ENCODE measurements at places on chromosomes 5 and 9.

- no peak for DNase-seq
Measured at GRCh38 chr5:158054223-158055110, 195.5 kb upstream of the CLINT1 start.

DNA sequence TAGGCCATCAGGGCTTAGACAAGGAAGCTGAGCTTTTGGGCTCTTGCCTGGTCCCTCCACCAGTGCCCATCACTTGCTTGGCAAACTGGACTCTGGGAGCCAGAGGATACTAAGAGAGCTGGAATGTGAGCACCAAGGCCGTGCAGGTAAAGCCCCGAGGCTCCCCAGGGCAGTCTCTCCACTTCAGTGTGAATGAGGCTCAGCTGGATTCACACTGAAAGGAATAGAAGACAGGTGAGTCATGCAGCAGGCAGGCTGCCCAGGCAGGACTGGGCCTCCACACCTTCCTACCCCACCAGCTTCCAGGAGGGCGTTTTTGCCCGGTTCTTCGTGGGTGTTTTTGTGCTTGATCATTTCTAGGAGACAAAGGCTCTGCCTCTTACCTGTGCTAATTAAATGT is 7.3 kb upstream of the CTSV start:
- DNase-seq: no peak

- no peak for DNase-seq
Measured at GRCh38 chr9:135415586-135415985, 64.0 kb upstream of the PPP1R26 start.

GRCh38 chr5:61200582-61201155 is 38.4 kb upstream of the SMIM15 start:
- DNase-seq: no peak

- DNase-seq: no peak
Measured at GRCh38 chr5:158492136-158492535, 607.6 kb downstream of the EBF1 start.

DNA sequence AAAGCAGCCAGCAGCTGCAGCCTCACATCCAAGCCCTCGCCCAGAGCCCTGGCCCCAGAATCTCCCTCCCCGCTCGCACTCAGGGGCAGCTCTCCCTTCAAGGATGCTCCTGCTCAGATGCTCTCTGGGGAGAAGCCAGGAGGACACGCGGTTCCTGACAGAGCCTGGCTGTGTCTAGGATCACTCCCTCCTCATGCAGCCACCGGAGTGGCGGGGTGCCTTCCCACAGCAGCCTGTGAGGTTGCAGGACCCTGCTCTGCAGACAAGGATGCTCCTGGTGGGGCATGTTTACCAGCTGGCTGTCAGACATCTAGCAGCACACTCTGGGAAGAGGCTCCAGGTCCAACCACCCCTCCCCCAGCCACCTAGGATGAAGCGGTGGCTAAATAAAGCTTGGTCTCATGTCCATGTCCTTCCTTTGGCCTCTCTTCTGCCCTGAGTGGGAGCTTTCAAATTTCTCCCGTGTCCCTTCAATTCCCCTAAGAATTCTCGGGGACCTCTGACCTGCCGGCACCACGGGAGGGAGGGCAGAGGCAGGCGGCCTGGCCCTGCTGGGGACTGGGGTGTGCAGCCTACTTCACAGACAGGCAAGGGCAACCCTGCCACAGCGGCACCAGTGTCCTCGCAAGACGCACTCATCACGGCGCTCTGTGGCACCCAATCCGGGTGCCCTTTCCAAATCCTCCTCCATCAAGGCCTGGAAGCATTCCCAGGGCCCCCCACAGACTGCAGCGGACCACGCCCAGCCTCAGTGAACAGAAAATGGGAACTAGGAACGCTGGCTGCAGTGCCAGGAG is 88.3 kb upstream of the SARDH start:
- no peak for DNase-seq

- DNase-seq: no peak
Measured at GRCh38 chr9:121819428-121820231, 168.2 kb downstream of the DAB2IP start.

GRCh38 chr5:173499471-173500212 is 116.8 kb downstream of the BOD1 start:
- no peak for DNase-seq

DNA sequence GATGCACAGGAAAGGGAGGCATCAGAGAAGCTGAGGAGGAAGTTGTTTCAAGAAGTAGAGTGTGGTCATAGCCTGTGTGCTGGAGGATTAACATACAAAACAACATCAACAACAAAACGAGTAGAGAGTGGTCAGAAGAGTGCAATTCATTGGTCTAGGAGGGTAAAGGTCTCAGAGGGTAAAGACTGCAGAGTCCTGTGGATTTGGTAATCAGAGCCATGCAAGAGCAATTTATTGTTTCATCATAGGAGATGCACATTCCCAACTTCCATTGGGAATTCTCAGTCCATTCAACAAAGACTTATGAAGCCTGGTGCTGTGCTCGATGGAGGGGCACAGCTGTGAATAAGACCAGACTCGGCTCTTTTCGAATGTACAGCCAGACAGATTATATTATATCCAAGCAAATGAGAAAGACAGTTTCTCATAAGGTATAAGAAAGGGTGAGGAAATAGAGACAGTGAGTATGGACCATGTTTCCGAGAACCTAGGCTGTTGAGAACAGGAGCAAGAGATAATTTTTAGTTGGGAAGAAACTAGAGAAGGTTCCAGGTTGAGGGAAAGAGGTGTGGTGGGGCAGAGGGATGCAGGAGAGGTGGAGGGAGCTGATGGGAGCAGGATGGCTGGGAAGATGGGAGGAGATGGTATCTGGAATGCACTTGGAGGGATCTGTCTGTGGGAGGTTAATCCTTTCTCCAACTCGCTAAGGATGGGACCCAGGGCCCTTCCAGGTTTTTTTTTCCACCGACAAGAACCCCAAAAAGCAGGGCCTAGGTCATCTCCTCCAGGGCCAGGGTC is 7.9 kb upstream of the MYORG start:
- DNase-seq: no peak

DNA sequence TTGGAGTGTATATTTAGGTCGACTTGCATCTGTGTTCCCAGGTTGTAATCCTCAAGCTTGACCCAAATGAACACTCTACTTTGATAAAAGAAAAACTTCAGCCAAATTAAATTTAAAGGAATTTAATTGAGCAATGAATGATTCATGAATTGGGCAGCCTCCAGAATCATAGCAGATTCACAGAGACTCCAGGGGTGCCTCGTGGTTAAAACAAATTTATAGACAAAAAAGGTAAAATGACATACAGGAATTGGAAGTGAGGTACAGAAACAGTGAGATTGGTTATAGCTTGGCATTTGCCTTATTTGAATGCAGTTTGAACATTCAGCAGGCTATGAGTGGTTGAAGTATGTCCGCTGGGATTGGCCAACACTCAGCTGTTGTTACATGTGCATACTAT is 21.6 kb upstream of the SPATA31D4 start:
- no peak for DNase-seq

DNA sequence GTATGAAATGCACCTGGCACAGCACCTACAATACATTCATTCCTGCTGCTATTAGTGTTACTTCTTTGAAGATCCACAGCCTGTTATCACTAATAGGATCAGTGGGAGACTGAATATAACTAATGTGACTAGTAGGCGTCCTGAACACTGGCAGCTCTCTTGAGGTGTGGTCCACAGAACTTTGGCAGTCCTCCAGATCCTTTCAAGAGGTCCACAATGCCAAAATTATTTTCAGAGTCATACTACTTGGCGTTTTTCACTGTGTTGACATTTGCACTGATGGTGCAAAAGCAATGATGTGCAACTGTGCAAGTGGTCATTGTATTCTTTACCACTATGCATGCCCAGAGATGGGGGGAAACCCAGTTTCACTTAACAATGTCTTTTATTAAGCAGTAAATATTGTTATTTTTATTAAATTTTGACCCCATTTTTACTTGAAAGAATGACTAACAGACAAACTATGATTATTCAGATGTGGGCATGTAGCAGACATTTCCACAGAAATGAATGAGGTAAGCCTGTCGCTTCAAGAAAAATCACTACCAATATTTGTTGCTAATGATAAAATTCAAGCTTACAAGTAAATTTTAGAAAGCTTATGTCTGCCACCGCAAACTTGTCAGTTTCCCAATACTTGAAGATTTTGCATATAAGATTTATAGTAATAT is 48.9 kb downstream of the ADRB2 start:
- no peak for DNase-seq

GRCh38 chr5:138676556-138677193 is 76.5 kb upstream of the CTNNA1 start:
- no peak for DNase-seq

DNA sequence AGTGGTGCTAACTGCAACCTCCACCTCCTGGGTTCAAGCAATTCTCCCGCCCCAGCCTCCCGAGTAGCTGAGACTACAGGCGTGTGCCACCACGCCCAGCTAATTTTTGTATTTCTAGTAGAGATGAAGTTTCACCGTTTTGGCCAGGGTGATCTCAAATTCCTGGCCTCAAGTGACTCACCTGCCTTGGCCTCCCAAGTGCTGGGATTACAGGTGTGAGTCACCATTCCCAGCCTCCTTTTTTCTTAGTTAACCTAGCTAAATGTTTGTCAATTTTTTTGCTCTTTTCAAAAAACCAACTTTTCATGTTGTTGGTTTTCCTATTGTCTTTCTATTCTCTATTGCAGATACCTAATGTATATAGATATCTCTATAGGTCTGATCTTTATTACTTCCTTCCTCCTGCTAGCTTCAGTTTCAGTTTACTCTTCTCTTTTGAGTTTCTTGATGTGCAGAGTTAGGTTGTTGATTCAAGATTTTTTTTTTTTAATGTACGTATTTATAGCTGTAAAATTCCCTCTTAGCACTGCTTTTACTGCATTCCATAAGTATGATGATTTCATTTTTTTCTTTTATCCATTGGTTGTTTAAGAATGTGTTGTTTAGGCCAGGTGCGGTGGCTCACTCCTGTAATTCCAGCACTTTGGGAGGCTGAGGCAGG is 32.9 kb downstream of the FGD3 start:
- no peak for DNase-seq

- DNase-seq: no peak
Measured at GRCh38 chr9:118829334-118829733, 539.9 kb downstream of the BRINP1 start.

DNA sequence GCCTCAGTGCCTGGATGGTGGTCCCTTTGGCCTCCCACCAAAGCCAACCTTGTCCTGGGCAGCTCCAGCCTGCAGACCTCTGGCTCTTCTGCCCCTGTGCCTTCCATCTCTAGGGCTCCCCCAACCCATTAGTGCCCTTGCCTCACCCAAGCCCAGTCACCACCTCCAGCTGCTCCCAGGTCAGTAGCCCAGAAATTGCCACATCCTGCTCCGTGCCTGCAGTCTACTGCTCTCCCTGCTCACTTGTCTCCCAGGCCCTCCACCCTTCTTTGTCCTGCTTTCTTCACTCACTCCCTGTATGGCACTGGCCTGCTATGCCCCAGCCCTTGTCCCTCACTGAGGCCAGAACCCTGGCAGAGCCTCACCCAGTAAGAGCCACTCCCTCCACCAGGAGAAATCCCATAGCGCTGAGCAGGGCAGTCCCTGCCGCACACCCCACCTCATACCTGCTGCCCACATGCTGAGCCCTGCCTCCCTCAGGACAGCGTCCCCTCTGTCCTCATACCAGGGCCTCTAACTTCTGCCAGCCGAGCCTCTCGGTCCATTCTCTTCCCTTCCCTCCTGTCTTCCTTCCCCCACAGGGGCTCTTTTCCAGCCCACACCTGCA is 44.4 kb downstream of the JADE2 start:
- DNase-seq: no peak

DNA sequence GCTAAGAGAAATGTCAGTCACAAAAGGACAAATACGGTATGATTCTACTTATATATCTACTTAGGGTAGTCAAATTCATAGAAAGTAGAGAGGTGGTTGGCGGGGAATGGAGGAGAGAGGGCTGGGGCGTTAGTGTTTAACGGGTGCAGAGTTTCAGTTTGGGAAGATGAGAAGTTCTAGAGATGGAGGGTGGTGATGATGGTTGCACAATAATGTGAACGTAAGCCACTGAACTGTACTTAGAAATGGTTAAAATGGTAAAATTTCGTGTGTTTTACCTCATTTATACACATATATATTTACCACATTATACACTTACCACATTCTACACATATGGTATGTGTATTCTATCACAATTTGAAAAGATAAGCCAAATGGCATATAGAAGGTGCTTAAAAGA is 35.7 kb downstream of the LSM11 start:
- no peak for DNase-seq

- DNase-seq: peak; percentile 83
Measured at GRCh38 chr5:150411245-150411979, 1.3 kb downstream of the CD74 start.
